Cardiac septum (tissue), 1 donor: ENCODE measurements at places on chromosomes 11 and 22. TPM values are rescaled to one million over a fixed set of nuclear protein-coding genes. Genes with fewer than 3 reads are reported as not detected.

The NLRP10 gene
- total RNA-seq: not detected

The LGALS12 gene
- 0.83 TPM for total RNA-seq

The MFRP gene
- total RNA-seq: not detected

The CHST1 gene
- total RNA-seq: 2.6 TPM

The PPM1F gene
- 20.5 TPM for total RNA-seq

The TMPRSS5 gene
- 0.81 TPM for total RNA-seq

The C1QTNF6 gene
- 2.8 TPM for total RNA-seq

The KCTD21 gene
- 8.5 TPM for total RNA-seq

The HBE1 gene
- total RNA-seq: not detected

The OMP gene
- total RNA-seq: not detected

The SEPTIN3 gene
- not detected for total RNA-seq

The OR51B6 gene
- not detected for total RNA-seq

The TSSK2 gene
- not detected for total RNA-seq
